Brain (organoid and tissue), 16 donors: ENCODE measurements at places on chromosomes 6 and 20.

- no peak for DNase-seq
Observed at GRCh38 chr6:32772656-32773055, 9.3 kb upstream of the HLA-DQB2 start.

DNA sequence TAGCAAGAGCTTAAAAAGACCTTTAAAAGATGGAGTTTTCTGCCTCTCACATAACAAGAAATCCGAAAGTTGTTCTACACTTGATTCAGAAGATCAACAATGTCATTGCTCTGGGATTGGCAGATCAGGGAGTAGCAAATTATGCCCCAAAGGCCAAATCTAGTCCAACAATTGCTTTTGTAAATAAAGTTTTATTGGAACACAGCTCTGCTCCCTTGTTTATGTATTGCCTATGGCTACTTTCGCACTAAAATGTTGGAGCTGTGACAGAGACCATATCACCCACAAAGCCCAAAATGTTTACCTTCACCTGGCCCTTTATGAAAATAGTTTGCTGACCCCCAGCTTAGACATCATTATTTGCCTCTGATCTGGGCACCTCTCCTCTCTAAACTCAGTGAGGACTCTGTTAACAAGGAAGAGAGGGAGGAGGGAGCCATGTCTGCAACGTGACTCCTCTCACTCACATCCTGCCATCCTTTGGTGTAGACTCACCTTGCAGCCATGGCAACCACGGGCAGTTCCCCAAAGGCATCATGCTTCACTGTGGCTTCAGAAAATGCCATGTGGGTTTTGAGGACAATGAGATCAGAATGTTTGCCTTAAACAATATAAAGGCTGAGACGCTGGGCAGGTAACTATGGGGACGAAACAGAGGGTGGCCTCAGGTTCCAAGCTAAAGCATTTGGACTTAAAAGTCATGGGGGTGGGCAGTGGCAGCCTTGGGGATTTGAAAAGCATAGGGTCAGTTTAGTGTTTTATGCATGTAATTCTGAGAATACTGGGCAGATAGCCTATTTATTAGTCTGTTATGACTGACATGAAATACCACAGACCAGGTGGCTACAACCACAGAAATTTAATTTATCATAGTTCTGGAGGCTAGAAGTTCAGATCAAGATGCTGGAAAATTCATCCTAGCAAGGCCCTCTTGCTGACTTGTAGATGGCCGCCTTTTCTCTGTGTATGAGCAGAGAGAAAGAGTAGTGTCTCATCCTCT lies 149.7 kb upstream of the TNFAIP3 start:
- no peak for DNase-seq

DNA sequence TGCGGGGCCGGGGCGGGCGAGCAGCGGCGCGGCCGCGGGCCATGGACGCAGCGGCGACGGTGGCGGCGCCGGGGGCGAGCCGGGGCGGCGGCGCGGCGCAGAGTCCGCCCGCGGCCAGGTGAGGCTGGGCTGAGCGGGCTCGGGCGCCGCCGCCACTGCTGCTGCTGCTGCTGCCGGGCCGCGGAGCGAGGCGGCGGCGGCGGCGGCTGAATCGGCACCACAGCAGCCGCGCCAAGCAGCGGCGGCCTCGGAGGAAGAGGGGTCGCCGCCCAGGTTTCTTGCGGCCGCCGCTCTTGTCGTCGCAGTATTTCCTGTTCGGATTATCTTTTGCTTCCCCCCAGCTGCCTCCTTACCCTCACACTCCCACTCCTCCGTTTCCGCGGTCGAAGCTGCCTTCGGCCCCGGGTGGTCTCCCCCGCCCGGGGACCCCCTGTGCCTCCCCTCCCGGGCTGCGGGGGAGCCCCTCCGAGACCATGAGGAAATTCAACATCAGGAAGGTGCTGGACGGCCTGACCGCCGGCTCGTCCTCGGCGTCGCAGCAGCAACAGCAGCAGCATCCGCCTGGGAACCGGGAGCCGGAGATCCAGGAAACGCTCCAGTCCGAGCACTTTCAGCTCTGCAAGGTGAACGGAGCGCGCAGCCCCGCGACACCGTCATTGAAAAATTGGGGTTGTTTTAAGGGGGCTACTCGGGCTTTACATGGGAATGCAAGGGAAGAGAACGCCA lies at the start of gene STXBP5:
Gene STXBP5, plus strand, starts transcription at position 358 of the 726 bp plus-strand sequence. Its CDS starts 116 bp downstream, at position 474.
- DNase-seq: peak; percentile 27

- no peak for DNase-seq
Observed at GRCh38 chr6:146985111-146985510, 219.1 kb upstream of the STXBP5 start.

DNA sequence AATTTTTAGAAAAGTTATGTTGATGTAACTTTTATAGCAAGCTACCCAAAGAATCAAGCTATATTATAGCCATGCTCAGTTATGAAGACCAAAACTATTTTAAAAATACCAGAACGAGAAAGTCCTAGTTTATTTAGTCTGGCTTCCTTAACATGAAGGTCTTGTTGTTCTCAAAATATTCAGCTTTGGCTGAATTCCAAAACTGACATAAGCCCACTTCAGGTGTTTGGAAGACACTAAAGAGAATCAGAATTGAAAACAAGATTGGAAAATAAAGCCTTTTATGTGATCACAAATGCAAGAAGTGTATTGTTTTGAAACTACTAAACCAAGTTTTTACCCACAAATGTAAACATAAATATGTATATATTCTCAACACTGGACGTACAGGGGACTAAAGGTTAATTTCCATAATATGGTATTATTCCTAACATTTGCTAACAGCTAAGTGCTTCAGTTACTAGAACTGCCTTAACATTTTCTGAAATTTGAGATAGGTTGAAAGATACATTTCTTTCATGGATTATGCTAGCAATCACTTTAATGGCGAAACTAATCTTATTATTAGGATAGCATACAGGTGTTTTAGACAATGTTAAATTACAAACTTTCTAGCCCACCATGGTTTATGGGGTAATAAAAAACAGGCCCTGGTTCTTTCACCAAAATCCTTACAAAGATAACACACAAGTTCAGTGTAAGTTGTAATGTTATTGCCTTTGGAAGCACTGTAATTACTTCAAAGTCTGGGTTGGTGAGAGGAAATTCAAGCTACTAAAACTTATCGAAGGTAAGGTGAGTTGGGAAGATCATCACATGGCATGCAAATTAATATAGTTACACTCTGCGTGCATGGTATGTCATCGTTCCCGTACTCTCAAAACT lies 1.6 kb downstream of the MAP3K5 start:
- DNase-seq: no peak

DNA sequence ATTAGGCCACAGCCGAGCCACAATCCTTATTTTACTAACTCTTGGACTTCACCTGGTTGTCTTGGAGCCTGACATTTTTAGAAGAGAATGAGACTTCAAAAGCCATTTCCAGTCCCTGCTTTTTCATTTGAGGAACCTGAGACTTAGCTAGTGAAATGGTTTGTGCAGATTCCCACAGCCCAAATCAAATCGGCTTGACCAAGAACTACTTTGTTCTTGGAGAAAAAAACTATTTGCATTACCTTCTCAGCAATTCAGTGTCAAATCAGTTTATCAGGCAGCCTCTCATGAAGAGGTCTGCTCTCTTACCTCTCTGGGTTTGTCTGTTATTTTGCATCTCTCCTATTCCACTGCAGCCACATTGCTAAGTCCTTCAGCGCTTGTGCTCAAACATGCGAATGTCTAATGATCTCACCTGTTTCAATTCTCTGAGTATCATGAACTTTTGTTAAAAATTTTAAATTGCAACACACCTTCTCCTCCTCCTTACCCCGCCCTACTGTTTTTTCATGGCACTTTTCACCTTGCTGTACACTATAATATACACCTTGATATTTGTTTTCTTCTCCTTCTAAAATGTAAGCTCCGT lies 573 bp upstream of the IFNGR1 start:
- no peak for DNase-seq

DNA sequence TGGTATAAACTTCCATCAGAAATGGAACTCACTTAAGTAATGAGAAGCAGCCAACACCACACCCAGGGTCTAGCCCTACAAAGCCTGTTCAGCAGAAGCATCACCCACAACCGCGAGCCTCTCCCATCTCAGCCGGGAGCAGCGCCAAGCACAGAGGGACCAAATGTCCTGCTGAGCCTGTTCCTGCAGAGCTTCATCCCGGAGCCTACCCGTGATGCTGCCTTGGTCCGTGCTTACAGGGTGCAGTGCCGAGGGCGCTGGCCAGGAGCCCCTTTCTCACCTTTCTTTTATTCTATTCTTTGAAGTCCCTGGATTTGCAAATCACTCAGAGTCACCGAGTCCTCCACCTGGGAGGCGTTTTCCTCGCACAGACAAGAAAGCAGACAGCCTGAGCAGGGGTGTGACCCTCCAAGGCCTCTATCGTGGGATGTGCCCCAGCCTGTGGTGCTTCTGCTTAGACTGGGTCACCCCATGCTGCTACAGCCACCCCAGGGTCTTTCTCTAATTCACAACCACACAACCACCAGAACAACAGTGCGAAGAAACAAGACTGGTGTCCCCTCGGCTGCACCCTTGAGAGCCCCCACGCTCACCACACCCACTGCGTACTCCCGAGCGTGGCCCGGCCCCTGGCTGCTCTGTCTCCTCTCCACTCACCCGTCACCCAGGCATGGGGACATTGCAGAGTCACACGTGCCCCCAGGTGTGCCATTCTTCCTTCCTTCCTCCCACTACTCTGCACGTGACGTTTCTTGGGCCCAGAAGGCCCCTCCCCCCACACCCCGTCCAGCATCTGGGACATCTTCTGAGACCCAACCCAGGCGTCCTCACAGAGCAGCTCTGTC lies 92.2 kb upstream of the MPC1 start:
- no peak for DNase-seq

DNA sequence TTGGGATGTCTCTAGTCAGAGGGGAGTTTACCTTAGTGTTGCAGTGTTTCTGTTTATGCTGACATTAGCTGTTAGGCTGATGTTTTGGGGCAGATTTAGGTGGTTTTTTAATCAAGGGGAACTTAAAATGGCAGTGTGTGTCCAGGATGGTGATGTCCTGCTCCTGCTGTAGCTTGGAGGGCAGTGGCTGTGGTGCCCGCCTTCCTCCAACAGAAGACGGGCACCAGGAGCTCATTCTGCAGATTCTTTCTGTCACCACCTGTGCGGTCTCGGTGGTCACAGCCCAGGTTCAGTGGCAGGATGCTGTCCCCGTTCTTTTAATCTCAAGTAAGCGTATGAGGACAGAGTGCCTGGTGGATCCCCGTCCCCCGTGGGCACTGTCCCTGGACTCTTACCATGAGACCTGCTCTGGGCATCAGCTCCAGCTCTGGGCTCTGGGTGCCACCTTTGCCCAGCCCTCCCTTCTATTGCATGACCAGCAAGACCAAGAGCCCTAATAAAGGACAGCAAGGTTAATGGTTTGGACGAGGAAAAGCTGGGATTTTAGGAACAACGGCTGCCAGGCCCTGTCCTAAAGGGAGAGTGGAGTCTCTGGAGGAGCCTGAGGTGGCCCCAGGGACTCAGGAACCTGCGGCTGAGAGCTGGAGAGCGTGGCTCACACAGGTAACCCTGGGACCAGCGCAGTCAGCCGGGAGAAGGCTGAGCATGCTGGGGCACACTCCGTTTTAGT lies 217.3 kb downstream of the ERMARD start:
- no peak for DNase-seq

- no peak for DNase-seq
Observed at GRCh38 chr6:3367630-3368029, 89.2 kb downstream of the SLC22A23 start.

DNA sequence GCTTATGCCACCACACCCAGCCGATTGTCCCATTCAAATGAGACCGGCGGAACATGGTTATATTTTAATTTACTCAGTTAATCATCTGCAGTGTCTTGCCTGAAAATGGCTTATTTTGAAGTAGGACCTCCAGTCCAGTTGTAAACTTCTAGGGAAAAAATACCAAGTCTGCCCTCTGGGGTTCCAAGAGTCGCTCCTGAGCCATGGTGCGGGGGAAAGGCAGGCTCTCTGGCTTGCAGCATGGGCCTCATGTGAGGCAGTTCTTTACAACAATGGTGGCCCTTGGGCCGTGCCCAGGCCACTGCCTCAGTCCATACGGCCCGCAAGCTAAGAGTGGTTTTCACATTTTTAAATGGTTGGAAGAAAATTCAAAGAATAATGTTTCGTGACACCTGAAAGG lies 62.7 kb upstream of the XRN2 start:
- DNase-seq: no peak

DNA sequence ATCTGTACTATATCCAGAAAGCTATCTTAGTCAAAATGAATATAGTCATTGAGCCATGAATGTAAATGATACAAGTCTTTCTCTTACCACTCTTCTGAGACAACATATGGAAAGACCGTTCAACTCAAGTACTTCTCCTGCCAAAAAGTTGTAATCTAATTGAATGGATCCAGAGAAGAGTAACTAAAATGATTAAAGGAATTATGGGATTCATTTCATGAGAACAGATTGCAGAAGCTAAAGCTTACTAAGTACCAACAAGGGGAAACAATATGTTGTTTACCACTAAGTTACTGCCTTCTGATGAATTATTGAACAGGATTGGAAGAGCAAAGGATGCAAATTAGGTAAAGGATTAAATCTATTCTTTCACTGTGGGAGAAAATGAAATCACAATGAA lies 2.0 kb upstream of the LGSN start:
- peak; percentile 98 for DNase-seq

DNA sequence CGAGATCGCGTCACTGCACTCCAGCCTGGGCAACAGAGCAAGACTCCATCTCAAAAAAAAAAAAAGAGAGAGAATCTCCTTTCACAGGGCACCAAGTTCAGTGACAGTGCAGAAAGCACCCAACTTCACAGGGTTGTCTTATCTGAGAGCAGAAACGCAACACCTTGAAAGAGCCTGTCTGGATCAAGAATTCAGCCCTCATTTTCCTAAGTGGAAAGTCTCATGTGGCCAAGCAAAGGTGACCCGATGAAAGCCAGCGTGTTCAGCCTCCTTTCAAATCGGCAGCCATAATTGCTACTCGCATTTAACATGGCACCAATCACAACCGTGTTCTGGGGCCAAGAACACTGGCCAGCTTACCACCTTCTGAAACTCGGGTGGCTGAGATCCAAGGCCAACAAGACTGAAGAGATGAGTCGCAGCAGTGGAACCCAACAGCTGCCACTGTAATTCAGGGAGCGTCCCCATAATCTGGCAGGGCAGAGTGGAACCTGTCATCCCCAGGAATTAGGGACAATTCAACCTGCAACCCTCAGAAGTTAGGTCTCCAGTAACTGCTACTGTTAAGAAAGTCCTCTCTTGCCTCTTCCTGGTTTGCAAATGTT lies 536.7 kb upstream of the JARID2 start:
- no peak for DNase-seq
